Activated naive CD8-positive, alpha-beta T cell treated with anti-CD3 and anti-CD28 coated beads, Interleukin-2, amount 10 ng/mL, durations not matched to agents 7 days and 5 days (primary cell): ENCODE measurements at places on chromosomes 6 and 20. TPM values are rescaled to one million over a fixed set of nuclear protein-coding genes. Genes with fewer than 3 reads are reported as not detected.

- H3K4me3 ChIP-seq, result no peak overlapping the region
- no peak overlapping the region for H3K27ac ChIP-seq
- H3K4me1 ChIP-seq, result no peaks in the 10 kb centered on the region
- DNase-seq, result no peak
These were observed 60.5 kb upstream of the SLC22A23 start for GRCh38 chr6:3517350-3517749.

DNA sequence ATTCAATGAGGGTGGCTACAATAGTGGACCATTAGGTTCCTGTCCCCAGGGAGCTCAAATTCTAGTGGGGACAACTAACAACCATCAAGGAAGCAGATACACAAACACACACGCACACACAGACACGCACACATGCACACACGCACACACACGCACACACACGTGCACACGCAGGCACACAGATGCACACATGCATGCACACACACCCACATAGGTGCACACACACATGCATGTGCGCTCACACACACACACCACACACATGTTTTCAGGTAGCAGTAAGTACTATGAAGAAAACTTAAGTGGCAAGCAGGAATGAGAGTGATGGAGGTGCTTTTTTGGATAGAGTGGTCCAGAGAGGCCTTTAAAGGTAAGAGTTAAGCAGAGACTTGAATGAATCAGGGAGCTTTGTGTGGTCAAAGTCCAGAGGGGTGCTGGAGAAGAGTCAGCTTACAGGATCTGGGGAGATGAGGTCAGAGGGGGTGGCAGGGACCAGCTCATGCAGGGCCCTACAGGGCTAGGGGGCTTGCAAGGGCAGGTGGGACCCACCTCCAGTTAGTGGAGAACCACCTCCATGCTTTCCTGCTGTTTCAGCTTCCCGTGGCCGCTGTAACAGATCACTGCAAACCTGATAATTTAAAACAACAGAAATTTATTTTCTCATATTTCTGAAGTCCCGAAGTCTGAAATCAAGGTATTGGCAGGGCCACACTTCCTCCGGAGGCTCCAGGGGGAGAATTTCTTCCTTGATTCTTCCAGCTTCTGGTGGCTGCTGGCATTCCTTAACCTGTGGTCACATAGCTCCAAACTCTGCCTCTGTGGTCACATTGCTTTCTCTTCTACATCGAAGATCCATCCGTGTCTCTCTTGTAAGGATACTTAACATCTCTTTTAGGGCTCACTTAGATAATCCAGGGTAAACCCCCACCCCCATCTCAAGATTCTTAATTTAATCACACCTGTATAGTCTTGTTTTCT, 6.9 kb upstream of the NSFL1C start:
- peaks cover 5% of the 10 kb centered on the region for H3K27me3 ChIP-seq
- H3K36me3 ChIP-seq, result no peaks in the 10 kb centered on the region
- no peak for DNase-seq

GRCh38 chr20:49468412-49468811, 14.1 kb downstream of the KCNB1 start:
- H3K4me3 ChIP-seq, result no peak overlapping the region
- peaks cover 1% of the 10 kb centered on the region for H3K4me1 ChIP-seq
- no peak for DNase-seq
- H3K27me3 ChIP-seq, result peaks cover 20% of the 10 kb centered on the region

The TEAD3 gene
- 0.19 TPM for total RNA-seq

The MCHR2 gene
- total RNA-seq, result not detected

DNA sequence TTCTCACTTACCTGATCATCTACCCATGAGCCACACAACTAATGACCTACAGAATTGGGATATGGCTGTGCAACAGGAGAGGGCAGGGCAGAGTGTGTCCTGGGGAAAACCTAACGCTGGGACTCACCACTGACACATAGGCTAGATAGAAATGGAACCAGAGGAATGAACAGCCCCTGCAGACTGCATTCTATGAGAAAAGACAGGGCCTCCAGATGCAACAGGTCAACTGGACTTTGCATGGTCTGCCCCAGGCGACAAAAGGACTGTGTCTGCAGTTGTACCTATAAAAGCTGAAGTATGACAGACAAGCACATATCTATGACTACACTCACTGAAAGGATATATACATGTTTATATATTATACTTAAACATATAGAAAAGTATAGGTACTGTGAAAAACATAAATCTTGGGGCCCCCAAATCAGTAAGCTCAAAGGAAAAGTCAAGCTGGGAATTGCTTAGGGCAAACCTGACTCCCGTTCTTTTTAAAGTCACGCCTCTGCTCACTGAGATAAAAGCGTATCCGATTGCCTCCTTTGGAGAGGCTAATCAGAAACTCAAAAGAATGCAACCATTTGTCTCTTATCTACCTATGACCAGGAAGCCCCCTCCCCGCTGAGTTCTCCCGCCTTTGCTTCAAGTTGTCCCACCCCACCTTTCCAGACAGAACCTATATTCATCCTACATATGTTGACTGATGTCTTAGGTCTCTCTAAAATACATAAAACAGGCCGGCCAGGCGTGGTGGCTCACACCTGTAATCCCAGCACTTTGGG, 68.5 kb downstream of the EPB41L2 start:
- no peak for DNase-seq
- no peaks in the 10 kb centered on the region for H3K27me3 ChIP-seq
- H3K27ac ChIP-seq, result no peak overlapping the region
- H3K4me3 ChIP-seq, result no peak overlapping the region
- peaks cover 2% of the 10 kb centered on the region for H3K4me1 ChIP-seq

GRCh38 chr6:127893541-127893940, 7.3 kb downstream of the THEMIS start:
- H3K4me3 ChIP-seq, result peak overlapping the region; percentile 80
- H3K36me3 ChIP-seq, result peaks cover 55% of the 10 kb centered on the region
- H3K27ac ChIP-seq, result peak overlapping the region; percentile 81
- no peaks in the 10 kb centered on the region for H3K27me3 ChIP-seq
- DNase-seq, result no peak

- H3K4me3 ChIP-seq, result no peak overlapping the region
- peaks cover 5% of the 10 kb centered on the region for H3K36me3 ChIP-seq
- no peak for DNase-seq
- H3K4me1 ChIP-seq, result peaks cover 2% of the 10 kb centered on the region
- no peak overlapping the region for H3K27ac ChIP-seq
These were observed 174.7 kb downstream of the ZFAND3 start for GRCh38 chr6:37994223-37994622.

DNA sequence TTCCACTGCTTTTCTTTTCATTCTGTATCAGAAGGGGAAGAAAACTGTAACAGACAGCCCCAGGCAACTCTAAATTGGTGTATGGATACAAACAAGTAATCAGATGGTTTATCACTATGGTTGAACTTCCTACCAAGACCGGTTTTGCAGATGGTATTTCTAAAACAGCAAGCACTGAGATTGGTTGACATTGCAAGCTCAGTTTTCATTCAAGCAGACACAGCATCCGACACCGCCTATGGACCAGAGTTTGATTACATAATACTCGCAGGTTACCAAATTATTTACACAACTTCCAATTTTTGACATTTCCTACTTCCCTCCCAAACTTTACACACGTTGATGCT, 209.9 kb downstream of the ALDH8A1 start:
- no peaks in the 10 kb centered on the region for H3K4me1 ChIP-seq
- no peak for DNase-seq
- H3K36me3 ChIP-seq, result no peaks in the 10 kb centered on the region
- peaks cover 22% of the 10 kb centered on the region for H3K27me3 ChIP-seq
- H3K4me3 ChIP-seq, result no peak overlapping the region

DNA sequence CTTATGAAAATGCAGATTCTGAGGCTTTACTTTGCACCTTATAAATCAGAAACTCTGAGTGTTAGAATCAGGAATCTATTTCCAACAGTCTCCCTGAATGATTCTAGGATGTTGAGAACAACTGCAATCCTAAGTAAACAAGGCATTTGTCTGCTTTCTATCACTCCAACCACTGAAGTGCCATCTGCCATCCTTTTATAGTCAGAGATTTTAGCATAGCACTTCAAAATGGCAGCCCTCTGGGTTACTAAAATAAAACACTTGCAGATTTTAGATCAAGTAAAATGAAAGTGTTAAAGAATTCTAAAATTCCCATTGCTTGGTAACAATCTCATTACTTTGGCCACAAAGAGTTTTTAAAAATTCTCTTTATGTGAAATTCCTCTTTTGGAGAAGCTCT, 258.9 kb downstream of the CD109 start:
- no peaks in the 10 kb centered on the region for H3K36me3 ChIP-seq
- DNase-seq, result no peak
- H3K27me3 ChIP-seq, result no peaks in the 10 kb centered on the region
- no peak overlapping the region for H3K4me3 ChIP-seq

- H3K4me1 ChIP-seq, result no peaks in the 10 kb centered on the region
- DNase-seq, result no peak
- H3K27me3 ChIP-seq, result peaks cover 26% of the 10 kb centered on the region
- H3K4me3 ChIP-seq, result no peak overlapping the region
- H3K36me3 ChIP-seq, result no peaks in the 10 kb centered on the region
These were observed 10.1 kb upstream of the SNRNP48 start for GRCh38 chr6:7579851-7580250.

DNA sequence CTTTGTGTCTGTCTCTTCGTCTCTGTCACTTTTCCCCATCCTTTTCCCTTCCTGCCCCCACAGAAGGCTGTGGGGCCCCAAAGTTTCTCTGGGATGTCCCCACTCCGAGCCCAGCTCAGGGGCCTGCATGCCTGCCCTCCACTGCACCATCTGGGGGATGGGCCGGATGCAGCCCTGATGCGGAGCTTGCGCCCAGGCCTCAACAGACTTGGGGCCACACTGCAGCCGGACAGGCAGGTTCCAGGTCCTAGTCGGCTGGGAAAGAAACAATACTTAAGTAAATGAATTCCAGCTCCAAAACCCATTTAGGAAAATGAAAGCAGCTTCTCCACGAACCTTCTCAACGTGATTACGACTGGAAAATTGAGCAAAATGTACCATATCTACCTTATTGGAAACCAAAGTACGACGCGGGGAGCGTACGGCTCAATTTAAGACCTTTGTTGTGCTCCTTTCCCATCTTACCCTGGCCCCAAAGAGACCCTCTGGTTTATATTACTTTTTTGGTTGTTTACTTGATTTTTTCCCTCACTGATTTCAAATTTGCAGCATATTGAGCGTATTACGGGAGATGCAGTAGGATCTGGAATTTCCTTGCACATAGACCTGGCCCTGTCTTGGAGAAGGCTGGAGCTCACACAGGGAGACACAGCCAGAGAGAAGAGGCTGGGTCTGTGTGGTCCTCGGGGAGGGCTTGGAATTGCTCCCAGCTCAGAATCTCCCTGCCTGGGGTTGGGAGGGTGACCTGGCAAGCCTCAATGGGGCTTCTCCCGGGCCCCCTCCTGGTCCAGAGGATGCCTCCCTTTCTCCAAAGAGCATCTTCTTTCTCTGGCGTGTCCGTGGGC, 8.0 kb downstream of the FOXC1 start:
- no peak overlapping the region for H3K4me3 ChIP-seq
- peaks cover 6% of the 10 kb centered on the region for H3K4me1 ChIP-seq
- H3K27me3 ChIP-seq, result peaks cover 72% of the 10 kb centered on the region

The TBXT gene
- total RNA-seq, result not detected

The EMILIN3 gene
- total RNA-seq, result not detected

- no peaks in the 10 kb centered on the region for H3K36me3 ChIP-seq
- H3K27ac ChIP-seq, result no peak overlapping the region
- H3K4me1 ChIP-seq, result peaks cover 4% of the 10 kb centered on the region
- H3K27me3 ChIP-seq, result peaks cover 10% of the 10 kb centered on the region
These were observed 5.8 kb upstream of the CDC5L start for GRCh38 chr6:44381739-44382138.

DNA sequence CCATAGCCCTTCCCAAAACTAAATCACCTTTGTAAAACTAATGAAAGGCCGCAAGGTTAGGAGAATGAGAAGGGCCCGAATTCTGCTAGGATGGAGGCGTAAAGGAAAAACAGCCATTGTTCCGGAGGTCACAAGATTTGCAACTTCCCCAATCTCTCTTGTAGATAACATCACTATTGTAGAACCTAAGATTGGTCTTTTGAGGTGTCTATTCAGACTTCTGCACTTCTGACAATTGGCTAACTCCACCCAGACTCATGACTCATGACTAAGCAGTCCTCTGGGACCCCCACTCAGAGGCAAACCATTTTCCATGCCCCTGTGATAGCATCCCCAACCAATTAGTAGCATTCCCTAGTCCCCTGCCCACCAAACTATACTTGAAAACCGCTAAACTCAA, 210.5 kb upstream of the SHLD1 start:
- H3K36me3 ChIP-seq, result peaks cover 14% of the 10 kb centered on the region
- H3K27ac ChIP-seq, result no peak overlapping the region
- no peak for DNase-seq
- H3K27me3 ChIP-seq, result no peaks in the 10 kb centered on the region
- H3K4me1 ChIP-seq, result peaks cover 2% of the 10 kb centered on the region

GRCh38 chr6:125294036-125294435, 7.7 kb downstream of the HDDC2 start:
- peaks cover 62% of the 10 kb centered on the region for H3K36me3 ChIP-seq
- no peak overlapping the region for H3K27ac ChIP-seq
- no peaks in the 10 kb centered on the region for H3K27me3 ChIP-seq
- no peak overlapping the region for H3K4me3 ChIP-seq
- peaks cover 11% of the 10 kb centered on the region for H3K4me1 ChIP-seq
- no peak for DNase-seq

The DZANK1 gene
- total RNA-seq, result 2.2 TPM

DNA sequence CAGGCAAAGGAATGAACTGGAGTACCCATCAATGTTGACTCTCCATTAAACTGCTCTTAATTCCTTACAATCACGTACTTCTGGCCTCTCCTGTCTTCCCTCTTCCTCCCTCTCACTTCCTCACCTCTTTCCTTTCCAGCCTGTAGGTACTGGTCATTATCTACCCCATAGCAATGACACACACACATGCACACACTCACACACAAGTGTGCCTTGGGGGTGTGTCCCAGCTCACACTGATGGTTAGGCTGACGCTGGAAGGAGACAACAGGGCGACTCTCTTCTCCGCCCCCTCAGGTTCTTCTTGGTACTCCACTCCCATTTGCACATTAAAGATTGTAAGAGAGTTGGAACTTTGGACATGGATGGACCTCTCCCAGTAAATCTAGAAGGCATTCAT, 14.0 kb upstream of the SERPINB9 start:
- no peak overlapping the region for H3K27ac ChIP-seq
- H3K4me1 ChIP-seq, result peaks cover 16% of the 10 kb centered on the region
- no peak for DNase-seq
- peaks cover 2% of the 10 kb centered on the region for H3K27me3 ChIP-seq

- peaks cover 2% of the 10 kb centered on the region for H3K27me3 ChIP-seq
- H3K27ac ChIP-seq, result no peak overlapping the region
- H3K36me3 ChIP-seq, result no peaks in the 10 kb centered on the region
- H3K4me3 ChIP-seq, result no peak overlapping the region
- peaks cover 8% of the 10 kb centered on the region for H3K4me1 ChIP-seq
- no peak for DNase-seq
These were observed 41.7 kb downstream of the C20orf203 start for GRCh38 chr20:32631933-32632460.

The MYLK4 gene
- total RNA-seq, result 0.62 TPM

GRCh38 chr6:108027594-108027993, 46.9 kb downstream of the OSTM1 start:
- H3K27ac ChIP-seq, result no peak overlapping the region
- DNase-seq, result no peak
- no peaks in the 10 kb centered on the region for H3K27me3 ChIP-seq
- no peaks in the 10 kb centered on the region for H3K36me3 ChIP-seq
- H3K4me3 ChIP-seq, result no peak overlapping the region

The ZNF165 gene
- total RNA-seq, result 1.2 TPM

- H3K27ac ChIP-seq, result peak overlapping the region; percentile 26
- H3K4me3 ChIP-seq, result no peak overlapping the region
- no peak for DNase-seq
- peaks cover 11% of the 10 kb centered on the region for H3K4me1 ChIP-seq
These were observed 79.6 kb upstream of the AHI1 start for GRCh38 chr6:135577059-135577538.

The HTR1E gene
- total RNA-seq, result not detected

The CSNK2A1 gene
- 114 TPM for total RNA-seq
